ENCODE measurements at places on chromosomes 4 and X.

GRCh38 chrX:16516232-16516876 is 133.6 kb upstream of the S100G start:
- no peak for DNase-seq

DNA sequence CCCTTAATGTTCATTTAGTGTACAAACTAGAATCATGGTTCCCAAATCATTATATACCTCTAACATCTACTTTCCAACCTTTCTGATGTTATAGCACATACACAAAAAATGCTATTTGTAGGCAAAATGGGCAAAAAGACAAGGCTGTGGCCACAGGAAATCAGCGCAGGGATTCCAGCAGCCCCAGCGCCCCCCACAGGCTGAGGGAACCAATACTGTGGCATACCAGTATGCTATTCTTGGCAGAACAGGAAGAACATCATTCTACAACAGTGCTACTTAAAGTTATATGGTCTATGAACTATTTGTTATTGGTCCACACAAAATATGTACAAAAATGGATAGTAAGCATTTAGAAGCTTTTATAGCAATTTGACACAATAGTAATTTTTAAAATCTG is 25.3 kb downstream of the STEEP1 start:
- DNase-seq, result no peak

GRCh38 chr4:113077575-113077974 is 28.1 kb downstream of the ANK2 start:
- DNase-seq, result peak; percentile 49

GRCh38 chr4:72302981-72303704 is 265.9 kb downstream of the ADAMTS3 start:
- DNase-seq, result peak; percentile 14

- no peak for DNase-seq
These were observed 54.9 kb downstream of the F8 start for GRCh38 chrX:154967603-154968002.

DNA sequence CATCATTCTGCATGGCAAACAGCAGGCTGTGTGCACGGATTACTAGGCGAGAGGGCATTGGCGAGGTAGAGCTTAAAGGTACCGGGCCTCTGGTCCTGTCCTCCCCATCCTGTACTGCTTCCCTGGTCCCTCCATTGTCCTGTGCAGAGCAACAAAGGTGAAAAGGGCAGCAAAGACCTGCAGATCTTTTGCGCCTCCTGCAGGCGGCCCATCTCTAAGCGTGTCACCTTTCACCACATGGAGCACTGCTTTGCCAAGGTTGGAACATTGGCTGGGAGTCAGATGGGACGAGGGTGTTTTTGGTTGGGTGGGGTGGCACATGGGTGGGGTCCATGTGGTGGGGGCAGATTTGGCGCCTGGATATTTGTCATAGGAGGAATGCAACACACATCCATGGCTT is 64.7 kb upstream of the UXT start:
- DNase-seq, result no peak

- DNase-seq, result no peak
These were observed 812 bp downstream of the FAT1 start for GRCh38 chr4:186722796-186723291.

Data from putamen (tissue), 1 donor.